ENCODE measurements at places on chromosomes 1 and 21.

- no peak for DNase-seq
Observed at GRCh38 chr1:51240084-51240483, 4.0 kb downstream of the RNF11 start.

- DNase-seq, result no peak
Observed at GRCh38 chr1:19433719-19433998, 51.7 kb downstream of the CAPZB start.

DNA sequence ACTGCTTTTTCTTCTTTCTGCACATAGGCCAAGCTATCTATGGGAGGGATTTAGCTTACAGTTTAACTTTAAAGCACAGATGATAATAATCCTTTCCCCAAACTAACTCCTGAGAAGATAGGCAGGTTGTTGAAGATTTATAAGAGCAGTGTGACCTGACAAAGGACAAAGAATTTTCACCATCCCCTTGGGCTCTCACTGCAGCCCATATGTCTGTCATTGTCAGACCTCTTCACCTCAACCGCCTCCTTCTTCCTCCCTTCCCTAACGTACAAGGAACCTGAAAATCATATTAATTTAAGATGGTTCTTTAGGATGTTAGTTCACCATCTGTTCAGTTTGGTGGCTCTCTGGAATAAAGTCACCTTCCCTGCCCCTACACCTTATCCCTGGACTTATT, 5.0 kb downstream of the RNU1-2 start:
- peak; percentile 39 for DNase-seq

DNA sequence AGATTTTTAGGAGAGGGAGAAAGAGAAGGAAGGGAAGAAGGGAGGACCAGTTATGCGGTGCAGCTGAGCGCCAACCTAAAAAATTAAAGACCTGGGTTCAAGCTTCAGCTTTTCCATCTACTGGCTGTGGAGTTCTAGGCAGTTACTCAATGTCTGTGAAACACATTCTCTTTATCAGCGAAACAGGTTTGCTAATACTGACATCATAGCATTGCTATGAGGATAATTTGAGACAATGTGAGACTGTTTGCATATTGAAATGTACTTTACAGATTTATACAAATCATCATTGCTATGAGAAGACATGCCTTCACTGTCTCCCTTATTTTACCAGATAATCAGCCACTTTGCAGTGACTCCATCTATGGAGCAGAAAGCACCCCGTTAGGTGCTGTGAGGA, 222.9 kb upstream of the SGIP1 start:
- no peak for DNase-seq
